ENCODE measurements at places on chromosomes 2 and 18.

DNA sequence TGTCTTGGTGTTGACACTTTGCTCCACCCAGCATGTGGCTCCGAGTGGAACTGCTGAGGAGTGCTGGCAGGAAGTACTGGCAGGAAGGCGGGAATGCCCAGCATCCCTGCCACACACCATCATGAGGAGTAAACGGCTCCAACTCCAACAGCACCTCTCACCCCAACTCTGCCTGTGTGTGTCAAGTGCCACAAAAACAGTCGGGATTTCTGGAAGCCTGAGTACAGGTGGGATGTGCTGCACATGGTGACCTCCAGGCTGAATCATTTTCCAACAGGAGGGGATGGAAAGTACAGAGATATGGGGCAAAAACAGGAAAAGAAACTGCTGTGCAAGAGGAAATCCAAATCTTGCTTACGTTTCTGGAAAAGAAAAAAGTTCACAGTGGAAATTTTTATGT lies 53.6 kb downstream of the PARD6G start:
- DNase-seq = no peak

DNA sequence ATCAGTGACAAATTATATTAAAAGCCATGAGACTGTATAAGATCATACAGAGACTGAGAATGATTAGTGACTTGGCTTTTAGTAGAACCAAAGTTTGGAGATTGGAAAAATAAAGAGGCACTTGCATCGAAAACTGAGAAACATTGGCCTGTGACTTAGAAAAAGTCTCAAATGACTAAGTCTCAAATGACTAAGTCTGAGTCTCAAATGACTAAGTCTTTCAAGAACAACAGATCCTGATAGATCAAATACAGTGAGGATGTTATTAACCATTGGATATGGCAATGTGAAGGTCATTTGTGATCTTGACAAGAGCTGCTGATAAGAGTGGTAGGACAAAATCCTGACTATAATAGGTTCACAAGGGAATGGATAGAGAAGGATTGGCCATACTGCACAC lies 135.5 kb upstream of the FANCL start:
- no peak for DNase-seq

GRCh38 chr2:144679942-144680341 lies 160.0 kb upstream of the ZEB2 start:
- no peak for DNase-seq

DNA sequence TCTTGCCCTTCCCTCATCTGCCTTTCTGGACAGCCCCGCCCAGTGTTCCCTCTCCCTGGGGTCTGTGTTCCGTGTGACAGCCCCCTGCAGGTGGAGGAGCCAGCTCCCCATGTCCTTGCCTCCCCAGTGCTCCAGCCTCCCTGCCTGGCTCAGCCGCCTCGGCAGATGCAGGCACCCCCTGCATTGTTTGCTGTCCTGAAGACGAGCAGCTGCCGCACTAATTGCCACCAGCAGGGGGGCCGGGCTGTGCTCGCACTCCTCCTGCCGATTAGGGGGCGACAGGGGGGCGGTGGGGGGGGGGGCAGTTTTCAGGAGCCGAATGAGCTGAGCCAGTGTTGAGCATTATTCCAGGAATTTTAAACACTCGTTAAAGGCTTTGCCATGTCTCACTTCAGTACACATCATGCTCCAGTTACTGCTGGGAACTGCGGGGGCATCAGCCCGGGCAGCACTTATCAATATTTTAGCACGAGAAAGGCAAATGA lies 23.3 kb downstream of the SIX3 start:
- no peak for DNase-seq

DNA sequence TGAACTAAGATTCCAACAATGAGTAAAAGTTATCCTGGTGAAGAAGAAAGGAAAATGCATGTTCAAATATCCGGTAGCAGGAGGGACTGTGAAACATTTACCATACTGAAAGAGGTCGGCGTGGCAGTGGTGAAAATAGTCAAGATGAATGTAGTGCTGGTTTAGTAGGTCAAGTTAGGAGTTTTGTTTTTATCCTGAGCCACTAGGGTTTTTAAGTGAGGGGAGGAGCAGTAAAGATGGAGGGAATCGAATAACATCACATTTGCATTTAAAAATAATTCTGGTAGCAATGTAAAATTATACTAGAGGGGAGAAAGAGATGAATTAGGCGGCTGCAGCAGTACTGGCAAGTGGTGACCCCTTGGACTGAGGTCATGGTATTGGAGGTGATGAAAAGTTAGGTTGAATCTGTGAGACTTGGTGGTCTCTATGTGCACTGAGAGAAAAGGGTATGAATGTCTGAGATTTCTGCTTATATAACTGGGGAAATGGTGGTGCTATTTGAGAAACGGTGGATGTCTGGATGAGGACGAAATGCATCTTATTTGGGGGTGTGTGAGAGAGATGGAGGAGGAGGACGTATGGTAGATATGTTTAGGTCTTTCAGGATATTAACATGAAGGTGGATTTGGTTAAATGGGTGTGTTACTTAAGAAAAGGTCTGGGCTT lies 5.9 kb downstream of the VAPA start:
- DNase-seq = no peak

GRCh38 chr2:42230891-42231290 lies 61.7 kb downstream of the EML4 start:
- no peak for DNase-seq

All from stimulated activated CD8-positive, alpha-beta memory T cell treated with anti-CD3 and anti-CD28 coated beads, Interleukin-15, amount 100 ng/mL, for 24 hours (primary cell).